Omental fat pad (tissue), 4 donors: ENCODE measurements at places on chromosomes 2 and 18.
A peak's percentile ranks its signal among the peaks of the same experiment; 100 is the strongest.

DNA sequence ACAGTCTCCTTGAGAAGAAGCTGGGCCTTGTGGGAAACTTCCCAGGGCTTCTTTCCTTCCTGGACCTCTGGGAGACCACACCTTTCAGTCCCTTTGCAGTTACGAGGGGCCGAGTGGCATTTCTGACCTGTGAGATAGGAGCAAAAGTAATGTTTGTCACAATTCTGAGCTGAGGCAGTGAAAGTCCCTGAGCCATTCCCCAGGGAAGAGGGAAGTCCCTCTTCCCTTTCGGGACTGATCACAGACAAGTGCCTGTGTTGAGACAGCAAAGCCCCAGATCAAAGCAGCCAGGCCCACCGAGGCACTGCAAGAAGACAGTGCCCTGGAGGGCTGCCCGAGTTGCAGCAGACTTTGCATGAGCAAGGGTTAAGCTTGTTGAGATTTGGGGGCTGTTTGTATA lies 41.9 kb downstream of the RHOB start:
- DNase-seq, result no peak

DNA sequence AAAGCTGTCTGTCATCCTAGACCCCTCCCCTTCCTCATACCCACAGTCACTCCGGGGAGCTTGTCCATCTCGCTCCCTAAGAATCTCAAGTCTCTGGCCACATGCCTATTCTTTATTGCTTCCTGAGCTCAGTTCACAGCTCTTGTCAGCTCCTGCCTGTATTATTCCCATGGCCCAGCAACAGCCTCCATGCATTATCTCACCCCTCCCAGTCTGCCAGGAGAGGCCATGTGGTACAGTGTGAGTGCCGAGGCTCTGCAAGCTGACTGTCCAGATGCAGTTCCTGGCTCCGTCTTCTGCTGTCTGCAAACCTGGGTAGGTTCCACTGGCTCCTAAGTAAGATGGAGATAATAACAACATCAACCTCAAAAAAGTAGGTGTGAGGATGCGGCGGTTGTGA lies 79.7 kb downstream of the MRPS9 start:
- no peak for DNase-seq

- no peak for DNase-seq
Observed at GRCh38 chr2:166375195-166375735, 479 bp downstream of the SCN9A start.

DNA sequence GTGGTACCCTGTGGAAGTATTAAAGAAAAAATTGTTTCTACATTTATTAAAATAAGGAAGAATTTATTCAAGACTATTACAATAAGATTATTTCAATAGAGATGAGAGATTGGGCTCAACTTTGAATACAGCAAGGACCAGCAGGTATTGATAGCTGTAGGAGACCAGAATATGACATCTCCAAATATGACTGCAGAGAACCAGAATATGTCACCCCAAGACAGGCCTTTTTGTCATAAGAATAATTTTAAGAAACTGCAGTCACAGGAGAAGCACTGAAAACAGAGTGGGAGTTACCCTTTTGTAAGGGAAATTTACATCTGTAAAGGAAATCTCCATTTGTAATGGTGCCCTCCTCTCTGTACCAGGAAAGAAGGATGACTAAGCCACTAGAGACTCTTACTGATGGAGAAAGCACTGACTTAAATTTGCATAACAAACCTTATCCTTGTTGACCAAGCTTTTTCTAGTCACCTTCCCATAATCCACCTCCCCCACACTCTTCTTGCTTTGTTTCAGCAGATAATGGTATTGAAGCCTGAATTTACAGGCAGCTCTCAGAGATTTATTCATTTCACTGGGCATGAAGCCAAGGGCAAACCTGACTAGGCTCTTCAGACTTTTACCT lies 145.1 kb upstream of the RMP24 start:
- no peak for DNase-seq

- DNase-seq, result no peak
Observed at GRCh38 chr2:218618102-218618860, 10.6 kb downstream of the PLCD4 start.

DNA sequence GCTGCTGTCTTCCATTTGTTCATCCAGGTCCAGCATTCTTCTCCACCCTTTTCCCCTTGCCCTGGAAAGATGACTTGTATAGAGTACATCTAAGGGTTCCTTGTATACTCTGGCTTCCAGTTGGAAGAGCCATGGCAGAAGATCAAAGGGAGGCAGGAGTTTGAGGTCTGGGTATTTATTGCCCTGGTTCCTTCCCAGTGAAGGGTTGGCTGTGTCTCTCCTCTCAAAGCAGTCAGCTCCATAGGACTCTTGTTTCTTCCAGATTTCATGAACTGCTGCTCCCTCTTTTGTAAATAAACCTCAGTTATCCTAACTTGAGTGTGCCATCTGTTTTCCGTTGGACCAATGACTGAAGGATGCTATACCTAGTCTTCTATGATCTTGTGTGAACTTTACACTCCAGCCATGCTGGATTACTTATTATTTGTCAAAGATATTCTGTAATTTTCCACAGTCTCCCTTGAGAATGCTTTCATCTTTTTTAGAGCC lies 6.4 kb downstream of the BBS5 start:
- DNase-seq, result no peak

GRCh38 chr18:37392648-37393047 lies 172.9 kb downstream of the CELF4 start:
- no peak for DNase-seq

- peak; percentile 17 for DNase-seq
Observed at GRCh38 chr2:240500561-240501423, 57.0 kb downstream of the ANKMY1 start.

DNA sequence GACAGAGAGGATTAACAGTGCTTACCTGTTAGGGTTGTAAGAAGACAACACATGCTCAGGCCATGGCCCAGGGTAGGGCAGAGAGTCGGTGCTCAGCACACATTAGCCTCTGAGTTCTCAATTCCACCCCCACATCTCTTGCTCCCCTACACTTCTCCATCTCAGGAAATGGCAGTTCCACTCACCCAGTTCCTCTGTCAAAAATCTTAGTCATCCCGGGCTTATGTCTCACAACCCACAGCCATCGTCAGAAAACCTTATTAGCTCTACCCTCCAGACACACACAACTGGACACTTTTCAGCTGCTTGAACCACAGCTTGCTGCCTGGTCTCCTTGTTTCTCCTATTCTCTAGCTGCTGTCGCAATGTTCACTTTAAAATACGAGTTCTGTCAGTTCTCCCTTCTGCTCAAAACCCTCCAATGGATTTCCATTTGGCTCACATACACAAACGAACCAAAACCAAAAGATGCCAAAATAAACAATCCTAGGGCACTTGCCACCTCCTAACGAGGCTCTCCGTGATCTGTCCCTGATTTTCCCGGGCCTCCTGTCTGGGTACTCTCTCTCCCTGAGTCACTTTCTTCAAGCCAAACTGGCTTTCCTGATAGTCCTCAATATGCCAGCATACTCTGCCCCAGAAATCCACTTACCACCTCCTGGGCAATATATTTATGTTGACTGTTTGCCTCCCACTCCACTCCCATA lies 89.7 kb downstream of the KCTD1 start:
- DNase-seq, result no peak

DNA sequence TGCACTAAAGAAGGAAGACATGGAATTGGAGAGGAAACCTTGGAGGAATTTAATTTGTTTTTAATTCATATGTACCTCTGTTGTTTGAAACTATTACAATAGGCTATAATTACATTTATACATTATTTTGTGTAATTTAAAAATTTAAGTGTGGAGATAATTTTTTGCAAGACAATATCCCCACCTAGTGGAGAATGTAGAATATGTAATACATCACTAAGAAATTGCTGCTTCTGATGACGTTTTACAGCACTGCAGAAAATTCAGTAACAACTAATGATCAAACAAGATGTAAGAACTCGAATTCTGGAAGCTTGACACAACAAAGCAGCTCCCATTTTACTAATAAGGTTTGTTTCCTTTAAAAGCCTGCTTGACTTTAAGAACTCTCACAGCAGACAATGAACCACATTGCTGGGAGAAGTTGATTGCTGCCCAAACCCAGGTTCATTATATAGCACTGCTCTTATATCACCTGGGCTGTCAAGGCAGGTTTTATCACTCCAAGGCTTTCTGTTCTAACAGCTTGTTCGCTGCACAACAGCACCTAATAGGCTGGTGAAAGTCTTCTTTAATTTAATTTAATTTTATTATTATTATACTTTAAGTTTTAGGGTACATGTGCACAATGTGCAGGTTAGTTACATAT lies 53.4 kb downstream of the THADA start:
- no peak for DNase-seq

GRCh38 chr2:181077128-181077709 lies 96.8 kb downstream of the UBE2E3 start:
- DNase-seq, result no peak

DNA sequence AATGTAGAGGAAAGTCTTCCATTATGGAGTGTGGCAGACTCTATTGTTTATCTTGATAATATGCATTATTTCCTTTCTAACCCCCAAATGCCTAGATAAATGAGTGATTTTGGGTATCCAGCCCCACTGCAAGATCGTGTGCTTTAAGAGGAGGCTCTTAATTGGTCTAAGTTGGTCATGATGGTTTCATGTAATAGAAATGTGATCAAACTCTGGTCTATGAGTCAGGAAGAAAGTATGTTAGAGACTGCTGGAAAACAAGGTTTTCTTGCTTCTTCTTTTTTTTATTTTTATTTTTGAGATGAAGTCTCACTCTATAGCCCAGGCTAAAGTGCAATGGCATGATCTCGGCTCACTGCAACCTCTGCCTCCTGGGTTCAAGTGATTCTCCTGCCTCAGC lies 344.5 kb upstream of the TNP1 start:
- DNase-seq, result no peak

DNA sequence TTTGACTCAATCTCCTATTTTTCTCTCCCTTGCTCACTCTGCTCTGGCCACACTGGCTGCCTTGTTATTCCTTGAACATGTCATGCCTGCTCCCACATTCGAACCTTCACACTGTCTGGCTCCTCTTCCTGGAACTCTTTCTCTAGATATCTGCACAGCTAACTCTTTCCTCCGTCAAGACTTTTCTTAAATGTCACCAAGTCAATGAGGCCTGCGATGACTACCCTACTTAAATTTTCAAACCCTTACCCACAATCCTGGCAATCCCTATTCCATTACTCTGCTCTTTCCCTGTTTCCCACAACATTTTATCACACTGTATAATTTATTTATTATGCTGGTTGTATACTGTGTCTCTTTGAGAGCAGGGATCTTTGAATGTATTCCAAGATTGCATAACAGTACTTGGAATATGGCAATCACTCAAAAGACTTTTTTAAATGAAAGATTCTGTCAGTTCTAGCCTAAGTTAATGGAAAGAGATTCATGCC lies 206.2 kb downstream of the SRBD1 start:
- DNase-seq, result no peak

DNA sequence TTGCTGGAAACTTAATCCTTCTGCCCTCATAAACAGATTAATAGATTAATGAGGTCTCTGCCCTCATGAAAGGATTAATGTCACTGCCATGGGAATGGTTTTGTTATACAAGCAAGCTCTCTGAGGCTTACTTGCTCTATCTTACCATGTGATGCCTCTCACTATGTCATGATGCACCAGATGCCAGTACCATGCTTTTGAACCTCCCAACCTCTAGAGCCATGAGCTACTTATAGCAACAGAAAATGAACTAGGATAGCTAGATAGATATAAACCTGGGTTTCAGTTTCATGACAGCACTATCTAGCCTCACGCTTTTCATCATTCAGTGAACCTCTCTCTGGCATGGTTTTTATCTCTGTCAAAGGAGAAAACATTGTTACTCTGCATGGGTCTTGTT lies 371.6 kb upstream of the LRP1B start:
- DNase-seq, result no peak

DNA sequence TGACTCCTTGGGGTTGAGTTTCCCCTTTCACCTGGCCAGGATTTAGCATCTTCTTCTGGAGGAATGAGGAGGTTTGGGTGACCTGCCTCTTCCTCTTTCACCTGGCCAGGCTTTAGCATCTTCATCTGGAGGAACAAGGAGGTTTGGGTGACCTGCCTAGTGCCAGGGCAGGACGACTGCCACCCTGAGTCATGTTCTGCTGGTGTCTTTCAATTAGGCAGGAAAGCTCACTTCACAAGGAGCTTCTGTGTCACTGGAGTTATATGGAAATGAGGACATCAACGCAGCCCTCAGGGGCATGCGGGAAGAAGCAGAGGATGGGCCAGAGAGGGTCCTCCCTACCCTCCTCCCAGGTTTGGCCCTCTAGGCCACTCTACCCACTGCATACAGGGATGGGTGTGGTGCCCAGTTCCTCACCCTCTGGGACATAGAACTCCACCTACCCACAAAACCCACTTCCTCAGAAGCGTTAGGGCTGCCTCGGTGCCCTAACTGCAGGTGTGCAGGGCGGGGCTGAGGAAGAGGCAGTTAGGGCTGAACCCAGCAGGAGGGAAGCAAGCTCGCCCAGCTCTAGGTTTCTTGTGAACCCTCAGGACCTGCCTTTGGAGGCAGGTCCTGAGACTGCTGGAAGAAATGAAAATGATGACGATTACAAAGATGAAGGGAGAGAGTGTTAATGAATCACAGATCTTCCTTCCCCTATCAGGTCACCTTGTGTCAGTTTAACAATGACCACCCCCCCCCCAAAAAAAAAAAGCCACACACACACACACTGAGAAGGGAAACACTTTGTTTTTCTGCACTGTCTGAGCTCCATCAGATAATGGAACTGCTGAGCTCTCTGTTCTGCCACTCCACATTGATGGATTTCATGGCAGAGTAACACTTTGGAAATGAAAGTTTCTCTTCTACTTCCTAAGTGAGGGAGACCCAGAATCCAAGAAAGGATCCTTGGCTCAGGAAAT lies 71.0 kb downstream of the ARL4C start:
- DNase-seq, result no peak

DNA sequence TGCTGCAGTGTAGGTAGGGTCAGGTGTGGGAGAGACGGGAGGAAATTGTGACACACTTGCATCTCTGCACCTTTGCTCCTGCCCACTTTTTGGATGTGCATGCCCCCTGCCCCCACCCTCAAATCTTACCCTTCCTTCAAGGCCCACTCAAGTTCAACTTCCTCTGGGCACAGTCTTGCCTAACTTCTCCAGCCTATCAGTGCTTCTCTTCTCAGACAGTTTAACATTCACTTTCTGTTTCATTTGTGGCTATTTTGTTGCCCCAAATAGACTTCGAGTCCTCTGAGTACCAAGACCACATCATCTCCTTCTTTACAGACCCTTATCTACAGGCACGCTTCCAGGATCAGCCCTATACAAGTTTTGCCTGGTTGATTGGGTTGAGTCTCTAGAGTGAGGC lies 2.7 kb downstream of the ST8SIA5 start:
- no peak for DNase-seq

DNA sequence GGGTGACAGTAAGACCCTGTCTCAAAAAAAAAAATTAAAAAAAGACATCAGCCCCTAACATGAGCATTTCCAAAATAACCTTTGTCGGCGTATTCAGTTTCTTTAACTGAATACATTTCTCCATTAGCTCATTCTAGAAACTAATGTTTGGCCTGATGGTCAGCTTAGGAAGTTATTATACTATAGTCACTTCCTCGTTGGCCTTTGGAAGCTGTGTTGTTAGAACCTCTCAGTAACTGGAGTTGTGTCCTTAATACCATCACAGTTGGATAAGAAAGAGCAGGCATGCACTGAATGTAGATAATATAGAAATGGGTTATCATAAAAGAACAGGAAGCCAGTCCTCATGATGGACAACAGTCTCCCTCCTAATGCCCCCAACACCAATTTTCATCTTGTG lies 112.8 kb downstream of the ANTXR1 start:
- DNase-seq, result no peak
